ENCODE measurements at places on chromosomes 12 and 14.

DNA sequence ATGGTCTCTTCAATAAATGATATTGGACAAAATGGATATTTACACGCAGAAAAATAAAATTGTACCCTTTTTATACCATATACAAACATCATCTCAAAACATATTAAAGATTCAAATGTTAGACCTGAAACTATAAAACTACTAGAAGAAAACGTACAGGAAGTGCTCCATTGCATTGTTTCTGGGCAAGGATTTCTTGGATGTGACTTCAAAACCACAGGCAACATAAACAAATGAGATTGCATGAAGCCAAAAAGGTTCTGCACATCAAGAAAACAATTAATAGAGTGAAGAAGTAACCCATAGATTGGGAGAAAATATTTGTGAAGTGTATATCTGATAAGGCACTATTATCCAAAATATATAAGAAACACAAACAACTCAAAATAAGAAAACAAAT is 812.4 kb downstream of the NRXN3 start:
- no peak for DNase-seq

DNA sequence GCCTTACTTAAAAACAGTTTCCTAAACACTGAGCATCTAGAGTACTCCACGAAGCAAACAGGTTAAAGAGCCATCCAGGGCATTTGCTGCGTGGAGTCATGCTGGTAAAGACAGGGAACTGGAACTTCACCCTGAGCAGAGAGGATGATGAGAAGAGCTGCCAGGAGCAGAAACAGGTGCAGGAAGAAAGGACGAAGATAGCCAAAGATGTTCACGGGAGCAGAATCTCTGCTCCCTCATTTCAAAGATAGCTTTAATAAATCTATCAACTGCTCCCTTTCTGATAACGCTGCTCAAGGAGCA is 280.8 kb upstream of the FKBP4 start:
- no peak for DNase-seq

DNA sequence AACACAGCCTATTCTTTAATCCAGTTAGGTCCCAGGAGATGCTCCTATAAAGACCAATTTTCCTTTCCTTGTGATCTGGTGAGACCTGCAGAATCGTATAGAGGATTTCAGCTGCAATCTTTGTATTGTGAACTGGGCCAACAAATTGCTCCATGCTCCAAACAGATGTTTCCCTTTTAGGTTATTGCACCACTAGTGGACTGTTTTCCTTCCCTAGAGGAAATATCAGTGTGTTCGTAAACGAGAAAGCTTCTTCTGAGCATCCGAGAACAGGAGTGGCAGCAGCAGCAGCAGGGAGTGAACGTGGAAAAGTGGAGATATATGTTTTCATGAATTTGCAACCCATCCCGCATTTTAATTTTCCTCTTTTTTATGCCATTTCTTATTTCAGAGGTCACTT is 344.1 kb upstream of the PDE3A start:
- DNase-seq = no peak

DNA sequence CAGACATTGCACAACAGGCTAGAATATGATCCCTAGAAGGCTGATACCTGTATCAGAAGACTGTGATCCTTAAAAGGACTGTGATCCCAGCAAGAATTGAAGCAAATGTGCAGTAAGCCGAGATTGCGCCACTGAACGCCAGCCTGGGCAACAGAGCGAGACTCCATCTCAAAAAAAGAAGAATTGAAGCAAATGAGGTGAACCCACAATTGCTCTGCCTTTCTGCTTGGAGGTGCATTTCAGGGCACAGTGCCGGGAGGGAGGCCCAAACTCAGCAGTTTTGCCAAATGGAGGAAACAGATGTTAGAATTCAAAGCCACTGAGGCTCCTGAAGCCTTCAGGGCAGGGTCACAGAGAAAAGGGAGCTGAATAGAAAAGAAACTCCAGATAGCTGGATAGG is 61.1 kb upstream of the COCH start:
- DNase-seq = no peak

GRCh38 chr12:119980242-119980641 is 8.8 kb upstream of the BICDL1 start:
- no peak for DNase-seq

All from LNCaP clone FGC (cell line).